ENCODE measurements at places on chromosomes 3 and 15. TPM values are rescaled to one million over a fixed set of nuclear protein-coding genes. Genes with fewer than 3 reads are reported as not detected.

Gene TIMP4
- total RNA-seq = 7.8 TPM

Gene PLA2G4E
- total RNA-seq = not detected

Gene NR2F2
- 23.2 TPM for total RNA-seq

Gene SLC22A13
- total RNA-seq = 2.6 TPM

Gene DENND4A
- total RNA-seq = 7.9 TPM

Gene XYLB
- total RNA-seq = 2.4 TPM
